GM23248 (cell line): ENCODE measurements at places on chromosomes 6 and 20.

DNA sequence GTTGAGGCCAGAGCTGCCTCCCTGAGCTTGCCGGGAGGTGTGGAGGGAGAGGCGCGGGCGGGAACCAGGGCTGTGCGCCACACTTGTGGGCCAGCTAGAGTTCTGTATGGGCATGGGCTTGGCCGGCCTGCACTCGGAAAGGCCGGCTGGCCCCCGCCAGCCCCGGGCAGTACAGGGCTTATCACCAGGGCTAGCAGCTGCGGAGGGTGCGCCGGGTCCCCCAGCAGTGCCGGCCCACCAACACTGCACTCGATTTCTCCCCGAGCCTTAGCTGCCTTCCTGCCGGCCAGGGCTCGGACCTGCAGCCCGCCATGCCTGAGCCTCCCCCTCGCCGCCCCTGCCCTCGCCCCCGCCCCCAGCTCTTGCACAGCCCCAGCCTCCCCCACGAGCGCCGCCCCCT lies 472.7 kb downstream of the TFAP2A start:
- H3K27me3 ChIP-seq = no peaks in the 10 kb centered on the region
- H3K4me3 ChIP-seq = no peak overlapping the region
- H3K27ac ChIP-seq = no peak overlapping the region
- no peaks in the 10 kb centered on the region for H3K4me1 ChIP-seq
- DNase-seq = no peak

DNA sequence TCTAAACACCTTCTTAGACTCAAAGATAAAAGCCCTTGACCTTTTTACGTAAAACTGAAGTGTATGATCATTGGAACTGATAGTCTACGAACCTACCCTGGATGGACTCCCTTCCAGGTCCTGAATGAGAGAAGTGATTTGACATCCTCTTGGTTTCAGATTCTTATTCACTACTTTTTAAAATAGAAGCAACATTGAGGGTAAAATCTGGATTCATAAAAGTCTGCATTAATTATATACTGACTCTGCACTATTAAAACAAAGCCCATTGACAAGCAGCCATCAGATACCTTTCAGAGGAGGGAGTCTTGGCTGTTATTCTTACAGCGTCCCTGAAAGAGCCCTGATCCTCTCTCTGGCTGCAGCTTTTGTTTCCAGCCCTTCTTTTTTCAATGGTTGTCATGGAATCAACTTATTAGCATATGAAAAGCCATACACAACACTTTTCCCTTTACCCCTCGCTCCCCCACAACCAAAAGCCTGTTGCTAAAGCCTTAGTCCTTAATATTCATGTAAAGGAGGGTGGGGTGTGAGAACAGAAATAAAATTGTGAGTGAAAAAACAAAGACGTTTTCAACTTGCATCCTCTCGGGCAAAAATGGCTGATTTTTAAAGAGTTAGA lies 270.0 kb upstream of the MARCKS start:
- H3K27ac ChIP-seq = 0 out of 2 replicates have a peak overlapping the region, but pooled peaks have one; percentile 3
- H3K4me3 ChIP-seq = no peak overlapping the region

DNA sequence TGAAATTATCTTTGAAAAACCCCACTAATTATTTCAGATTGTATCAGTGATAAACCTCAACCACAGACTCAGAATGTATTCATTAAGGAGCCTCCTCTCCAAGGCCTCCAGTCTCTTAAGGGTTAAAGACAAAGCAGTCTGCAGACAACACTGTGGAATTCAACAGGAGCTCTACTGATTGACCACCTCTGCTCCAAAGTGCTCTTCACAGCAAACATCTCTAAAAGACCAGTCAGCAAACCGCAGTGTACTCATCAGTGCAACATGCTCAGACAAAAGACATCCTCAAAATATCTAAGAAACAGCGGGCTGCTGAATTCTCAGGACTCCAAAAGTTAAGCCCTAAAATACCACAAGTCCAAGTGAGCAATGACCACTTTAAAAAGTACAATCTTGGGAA lies 42.0 kb downstream of the UQCC1 start:
- H3K4me1 ChIP-seq = 0 out of 2 replicates have a peak, but pooled peaks cover 4% of the 10 kb centered on the region
- peak; percentile 3 for DNase-seq
- peaks cover 19% of the 10 kb centered on the region for H3K36me3 ChIP-seq
- H3K4me3 ChIP-seq = no peak overlapping the region

DNA sequence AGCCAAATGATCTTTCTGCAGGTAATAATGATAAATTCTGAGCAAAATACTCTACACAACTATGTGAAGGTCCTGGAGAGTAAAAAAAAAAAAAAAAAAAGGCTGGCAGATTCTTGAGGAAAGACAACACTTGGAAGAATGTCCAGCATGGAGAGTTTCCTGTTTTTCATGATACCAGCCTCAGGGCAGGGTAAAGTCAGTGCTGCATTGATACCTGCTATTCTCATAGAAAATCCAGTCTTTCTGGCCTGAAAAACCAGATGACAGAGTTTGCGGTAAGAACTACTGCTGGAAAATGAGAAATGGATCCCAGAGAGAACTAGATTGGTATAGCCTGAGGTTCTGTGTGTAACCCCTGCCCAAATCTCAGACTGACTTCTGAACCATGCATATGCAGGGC lies 89.1 kb downstream of the AFG1L start:
- no peaks in the 10 kb centered on the region for H3K4me1 ChIP-seq
- no peak overlapping the region for H3K27ac ChIP-seq
- H3K36me3 ChIP-seq = no peaks in the 10 kb centered on the region
- no peaks in the 10 kb centered on the region for H3K27me3 ChIP-seq
- H3K4me3 ChIP-seq = no peak overlapping the region

DNA sequence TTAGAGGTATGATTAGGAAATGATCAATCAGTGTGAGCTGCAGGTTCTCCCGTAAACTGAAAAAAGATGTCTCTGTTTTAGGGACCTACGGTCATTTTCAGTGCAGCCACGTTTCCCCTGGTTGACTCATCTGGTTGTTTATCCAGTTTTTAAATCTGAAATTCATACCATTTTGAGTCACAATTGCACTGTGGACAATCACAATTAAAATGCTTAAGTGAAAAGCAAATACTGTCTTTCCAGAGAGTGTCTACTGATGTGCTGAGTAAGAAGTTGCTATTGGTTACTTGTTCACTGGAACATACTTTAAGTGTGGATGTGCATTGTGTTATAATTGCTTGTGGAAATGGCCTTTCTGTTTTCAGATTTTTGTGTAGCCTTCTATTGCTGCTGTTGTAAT lies 305.1 kb upstream of the SASH1 start:
- H3K4me1 ChIP-seq = no peaks in the 10 kb centered on the region
- no peak overlapping the region for H3K4me3 ChIP-seq
- peak; percentile 6 for DNase-seq

- H3K4me1 ChIP-seq = peaks cover 39% of the 10 kb centered on the region
- no peaks in the 10 kb centered on the region for H3K27me3 ChIP-seq
These were observed 195.5 kb downstream of the JARID2 start for GRCh38 chr6:15441215-15441868.
